ENCODE measurements at places on chromosomes 2 and 18. TPM values are rescaled to one million over a fixed set of nuclear protein-coding genes. Genes with fewer than 3 reads are reported as not detected.

The IL36G gene
- not detected for total RNA-seq

The SPR gene
- 4.5 TPM for total RNA-seq

The SLC19A3 gene
- total RNA-seq = 2.4 TPM

The LYG2 gene
- not detected for total RNA-seq

The HOXD4 gene
- 9.5 TPM for total RNA-seq

The CHAC2 gene
- 2.2 TPM for total RNA-seq

The DNAJC5G gene
- total RNA-seq = 1.5 TPM

The HRH4 gene
- total RNA-seq = not detected

The ADRA2B gene
- not detected for total RNA-seq

The RAB10 gene
- total RNA-seq = 86.6 TPM

The MAP3K20 gene
- 183 TPM for total RNA-seq

The C2orf72 gene
- total RNA-seq = not detected

DNA sequence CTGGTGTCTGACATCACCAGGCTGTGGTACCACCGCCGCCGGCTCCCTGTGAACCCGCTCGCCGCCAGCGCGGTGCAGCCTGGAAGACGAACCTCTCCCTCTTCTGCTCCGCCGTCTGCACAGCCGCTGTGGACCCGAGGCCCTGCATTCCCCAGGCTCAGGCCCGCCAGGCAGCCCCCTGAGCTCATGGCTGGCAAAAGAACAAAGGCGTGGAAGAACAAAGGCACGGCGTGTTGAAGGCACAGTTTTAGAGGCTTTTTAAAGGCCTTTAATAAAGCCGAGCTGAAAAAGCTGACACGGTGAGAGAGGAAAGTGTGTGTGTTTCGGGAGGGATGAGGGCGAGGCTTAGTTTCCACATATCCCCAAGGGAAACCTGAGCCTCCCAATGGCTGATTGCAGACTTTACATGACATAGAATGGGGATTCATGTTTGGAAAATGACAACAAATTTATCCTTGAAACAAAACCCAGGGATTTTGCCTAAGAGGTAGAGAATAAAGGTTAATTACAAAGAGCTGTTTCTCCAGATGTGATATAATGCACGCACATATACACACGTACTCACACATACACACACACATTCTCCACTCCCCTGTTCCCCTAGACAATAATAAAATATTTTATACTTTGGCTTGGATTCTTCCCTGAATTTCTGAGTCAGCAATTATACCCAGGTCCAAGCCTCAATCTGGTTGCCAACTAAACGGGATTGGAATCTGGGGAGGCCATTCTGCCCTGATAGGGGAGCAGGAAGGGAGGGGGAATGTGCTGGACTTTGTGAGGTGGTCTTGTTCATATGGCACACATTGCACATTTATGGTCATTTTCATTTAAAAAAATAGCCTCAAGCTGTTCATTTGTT lies 39.7 kb downstream of the RFX8 start:
- DNase-seq = peak; percentile 36

- DNase-seq = no peak
Observed at GRCh38 chr2:126739141-126739540, 83.2 kb downstream of the GYPC start.

- no peak for DNase-seq
Observed at GRCh38 chr2:104901037-104901881, 47.3 kb downstream of the POU3F3 start.

- no peak for DNase-seq
Observed at GRCh38 chr18:10060469-10060782, 146.6 kb downstream of the VAPA start.

DNA sequence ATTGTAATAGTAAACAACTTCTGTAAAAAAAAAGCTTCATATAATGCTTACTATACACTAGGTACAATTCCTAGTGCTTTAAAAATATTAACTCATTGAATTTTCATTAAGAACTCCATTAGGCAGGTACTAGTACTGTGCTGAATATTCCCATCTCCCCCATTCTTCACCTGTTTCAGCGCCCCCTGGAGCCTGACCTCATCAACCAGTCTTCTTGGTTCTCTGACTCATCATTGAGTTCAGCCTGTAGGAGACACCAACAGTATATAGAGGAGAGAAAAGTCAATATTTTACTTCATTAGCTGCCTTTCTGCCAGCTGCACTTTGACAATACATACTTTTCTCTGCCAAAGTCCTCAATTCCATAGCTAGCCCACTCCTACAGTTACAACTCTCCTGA lies 1009.9 kb upstream of the KLHL29 start:
- no peak for DNase-seq

GRCh38 chr18:4391859-4392258 lies 63.2 kb downstream of the DLGAP1 start:
- no peak for DNase-seq

DNA sequence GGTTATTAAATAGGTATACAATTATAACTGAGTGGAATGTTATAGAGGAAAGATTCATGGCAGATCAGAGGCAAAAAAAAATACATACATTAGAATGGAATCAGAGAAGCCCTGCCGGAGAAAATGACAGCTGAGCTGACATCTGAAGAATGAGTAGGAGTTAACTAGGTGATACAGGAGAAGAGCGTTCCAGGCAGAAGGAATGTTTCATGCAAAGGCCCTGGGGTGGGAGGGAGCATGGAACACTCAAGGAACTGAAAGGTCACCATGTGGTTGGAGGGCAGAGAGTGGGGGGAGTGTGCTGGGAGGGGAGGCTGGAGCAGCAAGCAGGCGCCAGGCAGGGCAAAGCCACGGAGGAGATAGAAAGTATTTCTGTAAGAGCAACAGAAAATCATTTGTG lies 31.6 kb upstream of the CDK5R2 start:
- no peak for DNase-seq

DNA sequence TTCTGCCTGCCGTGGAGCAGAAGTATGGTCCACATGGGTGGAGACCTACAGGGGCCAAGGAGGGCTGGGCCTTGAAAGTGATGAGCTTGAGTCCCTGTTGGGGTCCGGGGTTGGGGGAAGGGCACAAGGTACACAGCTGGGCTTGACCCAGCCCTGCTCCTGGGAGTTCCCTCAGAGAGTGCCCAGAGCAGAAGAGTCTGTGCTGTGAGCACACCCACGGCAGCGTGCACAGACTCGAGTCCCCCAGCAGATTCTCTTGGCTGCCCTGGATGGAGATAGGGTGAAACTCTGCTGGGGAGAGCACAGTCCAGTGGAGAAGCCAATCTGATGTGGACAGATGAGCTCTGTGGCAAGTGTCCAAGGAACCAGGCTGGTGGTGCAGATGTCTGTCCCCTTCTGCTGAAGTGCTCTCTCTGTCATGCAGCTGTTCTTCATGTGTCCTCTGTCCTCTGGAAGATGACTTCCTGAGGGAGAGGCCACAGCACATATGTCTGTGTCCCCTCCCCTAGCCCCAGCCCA lies 27.5 kb downstream of the INPP4A start:
- no peak for DNase-seq

- DNase-seq = no peak
Observed at GRCh38 chr2:238113611-238114010, 13.5 kb downstream of the ESPNL start.

DNA sequence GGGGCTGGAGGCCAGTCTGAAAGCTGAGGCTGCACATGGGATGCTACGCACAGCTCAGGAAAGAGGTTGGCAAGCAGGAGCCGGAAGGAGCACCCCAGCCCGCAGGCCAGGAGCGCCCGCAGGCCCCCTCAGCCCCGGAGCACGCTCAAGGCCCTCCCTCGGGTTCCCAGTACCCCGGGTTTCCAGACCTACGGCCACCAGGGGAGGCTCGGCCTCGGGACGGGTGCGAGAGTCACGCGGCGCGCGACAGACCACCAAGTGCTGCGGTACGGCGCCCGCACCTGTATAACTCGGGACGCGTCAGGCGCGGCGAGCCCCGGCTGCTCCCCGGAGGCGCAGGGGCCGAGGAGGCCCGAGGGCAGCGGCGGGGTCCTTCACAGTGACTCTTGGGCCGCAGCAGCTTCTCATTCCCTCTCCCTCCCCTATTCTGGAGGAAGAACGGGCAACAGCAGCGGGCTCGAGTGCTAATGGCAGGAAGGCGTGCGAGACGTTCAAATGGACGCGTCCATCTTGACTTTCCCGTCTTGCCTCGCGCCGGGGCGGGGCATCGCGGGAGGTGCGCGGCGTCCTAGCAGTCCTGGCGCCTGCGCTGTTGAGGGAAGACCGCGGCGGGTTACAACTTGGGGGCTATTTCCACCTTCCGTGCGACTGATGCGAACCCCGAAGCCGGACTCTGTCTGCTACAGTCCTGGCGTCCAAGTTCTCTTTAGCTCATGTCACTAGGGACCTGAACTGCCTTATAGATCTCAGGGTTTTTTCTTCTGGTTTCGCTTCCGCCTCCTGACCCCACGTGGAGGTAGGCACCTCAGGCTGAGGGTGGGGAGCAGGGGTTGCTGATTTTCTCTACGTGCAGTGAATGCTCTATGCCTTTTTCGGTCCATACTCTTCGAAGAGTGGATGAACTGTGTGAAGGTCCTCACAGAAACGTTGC lies at the start of gene ANAPC1:
ANAPC1 (minus strand) TSS at position 533 of the 931 bp plus-strand sequence. CDS start 3,368 bp downstream, outside the sequence.
- peak; percentile 76 for DNase-seq

- DNase-seq = peak; percentile 39
Observed at GRCh38 chr2:24421668-24422067, 61.3 kb upstream of the ITSN2 start.

DNA sequence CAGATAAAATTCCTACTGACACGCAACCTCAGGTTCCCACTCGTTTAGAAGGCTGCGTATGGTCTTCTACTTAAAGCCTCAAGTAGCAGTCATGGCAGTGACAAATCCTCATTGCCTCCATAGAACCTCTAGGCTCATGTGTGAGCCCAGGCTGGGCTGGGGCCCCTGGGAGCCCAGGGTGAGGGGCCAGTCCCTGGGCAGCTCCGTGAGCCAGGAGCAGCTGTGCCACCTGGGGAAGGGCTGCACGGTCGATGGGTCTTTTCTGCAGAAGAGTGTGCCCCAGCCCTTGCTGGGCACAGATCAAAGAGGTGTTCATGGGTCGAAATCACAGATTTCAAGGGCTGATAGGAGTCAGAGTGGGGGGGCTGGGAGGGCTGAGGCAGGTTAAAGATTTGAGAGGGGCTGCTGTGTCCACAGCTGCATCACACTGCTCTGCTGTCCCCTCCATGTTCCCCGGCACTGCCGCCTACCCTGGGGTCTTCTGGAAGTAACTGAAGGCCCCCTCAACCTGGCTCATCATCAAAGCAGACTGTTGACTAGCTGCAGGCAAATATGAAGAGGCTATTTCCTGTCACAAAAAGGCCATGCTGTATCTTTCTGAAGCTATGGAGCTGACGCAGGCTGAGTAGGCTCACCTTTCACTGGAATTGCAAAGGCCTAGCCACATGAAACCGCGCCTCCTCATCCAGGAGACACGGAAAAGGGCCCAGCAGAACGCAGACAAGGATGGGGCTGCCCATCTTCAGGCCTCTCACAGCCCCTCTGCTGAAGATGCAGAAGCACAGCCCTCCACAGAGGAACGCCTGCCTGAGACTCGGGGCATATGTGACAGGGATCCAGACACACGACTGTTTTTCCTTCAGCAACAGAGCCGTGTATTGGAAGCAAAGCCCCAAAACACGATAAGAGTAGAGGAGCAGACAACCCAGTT lies 35.7 kb upstream of the ALPP start:
- no peak for DNase-seq

DNA sequence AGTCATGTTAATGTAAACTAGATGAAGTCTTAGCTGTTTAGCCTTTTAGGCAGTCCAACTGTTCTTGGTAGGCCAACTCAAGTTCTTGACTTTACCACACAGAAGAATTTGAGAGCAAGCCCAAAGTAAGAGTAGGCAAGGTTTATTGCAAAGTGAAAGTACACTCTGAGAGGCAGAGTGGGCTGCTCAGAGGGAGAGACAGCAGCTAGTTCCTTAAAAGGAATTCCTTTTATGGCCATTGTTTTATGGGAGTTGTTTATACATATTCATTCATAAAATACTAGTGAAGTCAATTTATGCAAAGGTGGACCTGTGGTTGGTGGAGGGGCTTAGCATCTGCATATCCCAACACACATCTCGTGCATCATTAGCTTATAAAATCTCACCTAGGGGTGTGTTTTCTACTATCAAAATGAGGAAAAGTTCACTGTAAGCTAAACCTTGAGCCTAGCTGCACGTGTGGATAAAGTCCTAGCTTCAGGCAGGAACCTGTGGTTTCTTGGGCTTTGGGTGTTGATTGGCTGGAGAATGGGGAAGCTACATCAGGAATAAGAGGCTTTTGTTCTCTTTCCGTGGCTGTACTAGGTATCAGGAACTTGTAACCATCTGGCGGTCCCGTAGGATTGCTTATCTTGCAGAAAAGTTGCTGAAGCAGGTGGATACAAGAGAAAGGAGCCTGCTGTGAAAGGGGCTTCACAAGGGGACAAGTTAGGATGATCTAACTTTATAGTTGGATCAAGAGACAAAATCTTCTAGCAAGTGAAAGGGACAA lies 110.4 kb upstream of the GULP1 start:
- DNase-seq = no peak

- DNase-seq = no peak
Observed at GRCh38 chr2:120440521-120441350, 94.8 kb downstream of the INHBB start.

GRCh38 chr2:24287171-24287570 lies 73.2 kb downstream of the ITSN2 start:
- no peak for DNase-seq

- DNase-seq = no peak
Observed at GRCh38 chr18:49238433-49239042, 221.9 kb downstream of the DYM start.

Measured in uterus (tissue), 4 donors.